Activated T-cell treated with anti-CD3 and anti-CD28 coated beads for 1 hour (primary cell): ENCODE measurements at places on chromosomes 16 and 17.

DNA sequence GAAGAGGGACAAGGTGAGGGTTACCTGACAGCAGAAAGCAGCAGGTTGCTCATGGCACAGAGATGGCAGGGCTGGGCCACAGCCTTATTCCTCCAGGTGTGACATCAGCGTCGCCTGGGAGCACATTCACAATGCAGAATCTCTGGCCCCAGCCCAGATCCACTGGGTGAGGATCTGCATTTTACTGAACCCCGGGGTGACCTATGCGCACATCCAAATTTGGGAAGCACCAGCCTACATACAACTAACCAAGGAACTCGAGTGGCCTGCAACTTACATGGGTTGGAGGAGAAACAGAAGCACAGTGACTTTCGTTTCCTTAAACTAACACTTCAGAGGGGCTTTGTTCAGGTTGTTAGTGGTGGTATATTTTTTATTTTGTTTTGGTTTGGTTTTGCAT is 17.6 kb downstream of the CPPED1 start:
- no peak for DNase-seq

DNA sequence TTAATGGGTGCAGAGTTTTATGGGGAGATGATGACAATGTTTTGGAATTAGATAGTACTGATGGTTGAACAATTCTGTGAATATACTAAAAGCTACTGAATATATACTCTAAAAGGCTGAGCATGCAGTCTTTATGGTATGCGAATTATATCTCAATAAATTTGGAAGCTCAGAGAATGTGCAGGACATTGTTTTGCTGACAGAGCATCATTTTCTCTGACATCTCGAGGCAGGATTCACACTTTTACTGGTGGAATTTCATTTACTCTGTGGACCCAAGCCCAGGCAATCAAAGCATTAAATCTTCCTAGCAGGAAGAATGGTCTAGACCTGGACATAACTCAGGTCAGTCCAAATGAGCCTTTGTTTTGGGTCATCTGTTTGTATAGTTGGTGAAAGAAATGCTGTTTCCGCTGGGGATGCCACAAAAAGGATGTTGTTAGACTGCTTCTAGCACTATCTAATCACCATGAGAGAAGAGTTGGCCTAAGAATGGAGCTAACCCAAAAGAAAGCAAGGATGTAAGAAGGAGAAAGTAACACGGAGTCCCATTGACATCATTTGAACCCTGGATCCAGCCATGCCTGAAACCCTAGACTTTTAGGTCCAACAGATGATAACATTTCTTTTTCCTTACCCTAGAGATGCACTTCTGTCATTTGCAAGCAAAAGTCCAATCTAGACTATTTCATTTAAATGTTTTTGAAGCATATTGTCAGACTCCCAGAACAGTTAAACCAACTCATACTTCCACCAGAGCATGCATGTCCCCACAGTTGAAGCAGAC is 18.8 kb upstream of the USP10 start:
- DNase-seq, result no peak

- no peak for DNase-seq
Observed at GRCh38 chr17:56083475-56083874, 69.8 kb upstream of the ANKFN1 start.

DNA sequence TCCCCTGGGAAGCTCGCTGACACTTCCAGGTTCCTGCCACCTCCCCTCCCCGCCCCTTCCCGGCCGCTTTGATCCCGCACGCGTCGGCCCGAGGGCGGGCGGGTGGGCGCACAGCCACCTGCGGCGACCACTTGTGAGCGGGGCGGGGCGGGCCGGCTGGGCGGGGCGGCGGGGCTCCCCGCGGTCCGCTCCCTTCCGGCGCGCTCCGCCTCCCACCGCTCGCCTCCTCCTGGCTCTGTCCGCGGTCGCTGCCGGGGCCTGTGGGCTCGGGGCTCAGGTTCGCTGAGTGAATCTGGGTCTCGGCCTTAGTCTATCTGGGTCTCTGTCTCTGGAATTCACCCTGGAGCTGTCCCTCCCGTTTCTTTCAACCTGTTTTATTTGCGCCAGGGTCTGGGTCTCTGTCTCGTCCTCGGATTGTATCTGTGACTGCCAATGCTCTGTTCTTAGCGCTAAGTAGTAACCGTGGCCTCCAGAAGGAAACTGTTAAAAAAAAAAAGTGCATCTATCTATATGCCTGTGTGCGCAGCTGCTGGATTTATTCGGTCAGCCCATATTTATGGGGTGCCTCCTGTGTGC is 2.7 kb upstream of the HES7 start:
- DNase-seq, result no peak

DNA sequence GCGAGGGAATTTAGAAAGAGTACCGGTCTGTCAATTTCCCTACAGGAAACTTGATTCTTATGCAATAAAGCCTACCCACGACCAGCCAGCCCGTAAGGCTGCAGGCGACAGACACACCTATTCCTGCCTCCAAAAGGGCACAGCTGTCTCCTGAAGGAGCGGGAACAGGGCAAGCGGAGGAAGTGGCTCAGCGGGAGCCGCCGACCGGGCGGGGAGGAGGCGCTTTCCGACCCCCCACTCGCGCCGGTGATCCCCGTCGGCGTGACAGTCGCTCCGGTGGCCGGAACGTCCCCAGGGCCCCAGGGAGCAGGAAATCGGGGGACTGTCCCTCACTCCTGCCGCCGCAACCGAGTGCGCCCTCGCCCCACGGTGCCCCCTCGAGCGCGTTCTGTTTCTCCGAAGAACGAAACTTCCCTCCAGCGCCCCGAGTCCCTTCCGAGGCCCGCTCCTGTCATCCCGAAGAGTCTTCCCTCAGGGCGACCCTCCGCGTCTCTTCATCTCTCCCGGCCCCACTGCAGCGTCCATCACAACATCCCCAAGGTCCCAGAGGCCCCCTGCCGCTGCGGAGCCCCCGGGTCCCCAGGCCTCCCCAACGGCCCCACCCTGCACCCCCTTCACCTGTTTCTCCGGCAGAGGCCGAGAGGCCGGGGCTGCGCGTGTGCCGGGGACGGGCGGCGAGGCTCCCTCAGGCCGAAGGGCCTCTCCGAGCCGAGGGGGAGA is 421 bp downstream of the STAT3 start:
- peak; percentile 7 for DNase-seq

GRCh38 chr17:32998111-32998886 is 6.7 kb downstream of the SPACA3 start:
- DNase-seq, result peak; percentile 81
